Activated CD4-positive, CD25-positive, alpha-beta regulatory T cell treated with anti-CD3 and anti-CD28 coated beads, Interleukin-2, amount 50 U/mL, for 16 hours (primary cell): ENCODE measurements at places on chromosomes 1 and 21.

GRCh38 chr21:17597680-17598079 lies 15.0 kb downstream of the BTG3 start:
- DNase-seq = no peak

GRCh38 chr1:66176832-66177231 lies 357.1 kb upstream of the SGIP1 start:
- DNase-seq = no peak

DNA sequence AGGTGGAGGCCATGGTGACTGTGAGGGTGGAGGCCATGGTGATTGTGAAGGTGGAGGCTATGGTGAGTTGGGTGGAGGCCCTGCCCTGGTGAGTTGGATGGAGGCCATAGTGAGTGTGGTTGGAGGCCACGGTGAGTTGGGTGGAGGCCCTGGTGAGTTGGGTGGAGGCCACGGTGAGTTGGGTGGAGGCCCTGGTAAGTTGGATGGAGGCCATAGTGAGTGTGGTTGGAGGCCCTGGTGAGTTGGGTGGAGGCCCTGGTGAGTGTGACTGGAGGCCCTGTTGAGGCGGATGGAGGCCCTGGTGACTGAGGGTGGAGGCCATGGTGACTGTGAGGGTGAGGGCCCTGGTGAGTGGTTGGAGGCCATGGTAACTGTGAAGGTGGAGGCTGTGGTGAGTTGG lies 124.9 kb upstream of the VAMP3 start:
- DNase-seq = no peak

DNA sequence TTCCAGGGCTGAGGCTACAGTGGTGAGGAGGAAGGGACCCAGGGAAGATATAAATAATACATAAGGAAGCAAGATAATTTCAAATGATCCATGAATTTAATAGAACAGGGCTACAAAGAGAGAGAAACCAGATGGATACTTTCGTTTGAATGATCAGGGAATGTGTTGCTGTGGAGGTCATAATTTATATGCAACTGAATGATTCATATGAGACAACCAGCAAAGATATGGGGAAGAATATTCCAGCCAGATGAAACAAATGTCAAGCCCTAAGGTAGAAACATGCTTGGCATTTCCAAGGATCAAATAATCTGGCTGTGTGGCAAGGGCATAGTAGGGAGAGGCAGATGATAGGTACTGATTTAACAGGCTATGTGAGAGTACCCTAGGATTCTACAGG lies 84.8 kb upstream of the ZC3H11B start:
- DNase-seq = no peak

DNA sequence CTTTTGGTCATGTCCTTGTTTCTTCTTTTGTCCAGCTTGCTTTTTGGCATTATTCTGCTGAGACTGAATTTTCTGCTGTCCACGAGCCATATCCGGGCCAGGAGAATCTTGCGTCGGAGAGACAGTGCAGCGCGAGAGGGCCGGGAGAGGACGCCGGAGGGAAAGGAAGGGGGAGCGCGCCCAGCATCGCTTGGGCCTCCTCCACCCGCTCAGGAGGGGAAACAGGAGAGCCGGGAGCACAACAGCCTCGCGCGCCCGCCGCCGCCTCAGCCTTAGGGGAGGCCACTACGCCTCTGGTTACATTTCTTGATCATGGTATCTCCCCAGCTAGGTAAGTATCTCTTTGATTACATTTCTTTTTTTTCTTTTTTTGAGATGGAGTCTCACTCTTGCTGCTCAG lies 7.4 kb upstream of the DEGS1 start:
- no peak for DNase-seq

- DNase-seq = no peak
Measured at GRCh38 chr1:147109041-147109440, 63.2 kb downstream of the PRKAB2 start.

DNA sequence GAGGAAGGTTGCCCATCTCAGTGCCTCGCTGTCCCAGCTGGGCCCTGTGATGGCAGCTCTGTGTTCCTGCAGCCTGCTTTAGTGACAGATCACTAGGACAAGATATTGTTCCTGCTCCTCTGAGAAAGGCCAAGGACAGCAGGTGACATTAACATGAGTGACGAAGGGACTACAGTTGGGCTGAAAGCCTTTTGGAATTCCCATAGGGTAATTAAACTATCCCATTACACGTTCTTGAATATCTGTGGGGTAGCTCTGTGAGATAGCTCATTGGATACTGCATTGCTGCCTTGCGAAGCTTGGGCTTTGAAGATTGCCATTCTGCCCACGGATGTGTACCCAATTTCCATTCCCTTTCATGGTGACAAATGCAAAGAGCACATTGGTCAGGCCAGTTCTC lies 78.2 kb upstream of the COA6 start:
- DNase-seq = no peak

DNA sequence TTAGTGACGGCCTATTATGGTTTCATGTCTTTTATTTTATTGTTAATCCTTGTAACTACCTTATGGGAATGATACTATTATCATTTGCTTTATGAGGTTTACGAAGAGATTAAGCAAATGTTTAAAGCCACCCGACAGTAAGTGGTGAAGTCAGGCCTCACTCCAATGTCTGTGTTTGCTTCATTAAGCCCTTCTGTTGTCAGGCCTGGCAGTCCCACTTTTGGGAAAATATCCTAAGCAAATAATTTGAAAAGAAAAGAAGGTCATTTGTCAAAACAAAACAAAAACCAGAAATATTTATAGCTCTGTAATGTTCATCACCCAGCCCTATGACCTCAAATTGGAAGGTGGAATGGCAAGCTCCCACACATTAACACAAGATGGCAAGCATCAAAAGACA lies 40.7 kb upstream of the USP24 start:
- DNase-seq = no peak

- DNase-seq = no peak
Measured at GRCh38 chr21:16789636-16790035, 723.2 kb upstream of the CXADR start.

DNA sequence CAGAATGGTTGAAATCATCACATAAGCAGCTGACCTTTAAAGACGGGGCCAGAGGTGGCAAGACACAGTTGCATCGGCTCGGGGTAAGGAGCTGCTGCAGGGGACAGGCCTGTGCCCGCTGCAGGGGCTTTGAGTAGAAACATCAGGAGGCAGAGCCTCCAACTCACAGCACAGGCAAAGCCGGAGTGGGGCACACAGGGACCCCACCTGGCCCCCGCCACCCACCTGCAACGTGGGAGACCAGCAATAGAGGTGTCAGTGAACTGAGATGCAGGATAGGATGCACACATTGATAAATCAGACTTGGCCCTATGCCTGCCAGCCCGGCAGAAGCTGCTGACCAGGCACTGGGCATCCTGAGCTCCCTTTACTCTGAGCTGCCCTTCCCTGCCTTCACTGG lies 257.2 kb downstream of the NPHP4 start:
- DNase-seq = no peak

DNA sequence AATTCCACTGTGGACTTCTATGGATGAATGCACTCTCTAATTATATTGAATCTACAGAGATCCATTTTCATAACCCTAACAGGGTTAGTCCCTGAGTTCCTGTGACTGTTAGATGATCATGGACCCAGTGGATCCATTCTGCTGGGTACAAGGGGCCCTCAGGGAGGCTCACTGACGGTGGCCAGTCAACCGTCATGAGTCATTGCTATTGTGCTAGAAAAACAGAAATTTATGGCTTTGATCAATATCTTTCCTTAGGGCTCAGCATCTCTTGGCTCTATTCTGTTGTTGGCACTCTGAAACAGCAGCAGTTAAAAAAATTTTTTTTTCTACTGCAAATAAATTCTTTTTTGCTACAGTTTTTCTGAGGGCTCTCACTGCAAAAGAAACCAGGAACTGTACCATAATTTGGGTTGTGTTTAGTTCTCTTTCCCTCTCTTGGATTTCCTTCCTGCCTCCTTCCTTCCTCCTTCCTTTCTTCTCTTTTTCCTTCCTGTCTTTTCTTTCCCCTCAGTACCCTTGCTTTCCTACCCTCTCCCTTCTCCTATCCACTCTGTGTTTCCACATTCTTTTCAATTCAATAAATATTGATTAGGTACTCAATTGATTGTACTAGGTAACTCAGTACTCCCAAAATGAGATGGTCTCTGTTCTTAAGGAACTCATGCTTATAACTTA lies 49.5 kb downstream of the UTP25 start:
- DNase-seq = no peak

DNA sequence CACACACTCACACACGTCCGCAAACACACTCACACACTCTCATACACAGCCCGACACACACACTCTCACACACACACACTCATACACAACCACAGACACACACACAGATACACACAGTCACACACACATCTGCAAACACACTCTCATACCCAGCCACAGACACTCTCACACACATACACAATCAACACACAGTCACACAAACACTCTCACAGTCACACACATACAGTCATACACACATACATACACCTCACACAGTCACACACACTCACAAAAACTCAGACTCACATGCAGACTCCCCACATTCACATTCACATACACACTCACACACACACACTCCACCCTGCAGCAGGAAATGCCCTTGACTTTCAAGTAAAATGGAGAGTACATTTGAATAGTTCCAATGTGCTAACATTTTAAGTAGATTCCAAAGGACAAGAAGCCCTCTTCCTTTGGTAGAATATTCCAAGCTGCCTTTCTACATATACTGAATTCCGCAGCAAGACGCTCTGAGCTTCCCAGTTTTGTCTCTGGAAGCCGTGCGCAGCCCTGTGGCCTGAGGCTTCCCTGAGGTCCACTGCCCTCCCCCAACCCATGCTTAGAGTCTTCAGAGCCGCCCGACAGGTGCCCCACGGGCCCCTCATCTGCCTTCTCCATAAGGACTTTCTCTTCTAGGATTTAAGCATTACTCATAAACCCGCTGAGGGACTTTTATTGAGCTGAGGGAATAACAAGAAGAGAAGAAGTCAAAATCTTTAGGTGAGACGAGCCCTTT lies 9.7 kb downstream of the BATF3 start:
- DNase-seq = no peak

- DNase-seq = no peak
Measured at GRCh38 chr1:81682490-81682889, 118.2 kb upstream of the ADGRL2 start.

DNA sequence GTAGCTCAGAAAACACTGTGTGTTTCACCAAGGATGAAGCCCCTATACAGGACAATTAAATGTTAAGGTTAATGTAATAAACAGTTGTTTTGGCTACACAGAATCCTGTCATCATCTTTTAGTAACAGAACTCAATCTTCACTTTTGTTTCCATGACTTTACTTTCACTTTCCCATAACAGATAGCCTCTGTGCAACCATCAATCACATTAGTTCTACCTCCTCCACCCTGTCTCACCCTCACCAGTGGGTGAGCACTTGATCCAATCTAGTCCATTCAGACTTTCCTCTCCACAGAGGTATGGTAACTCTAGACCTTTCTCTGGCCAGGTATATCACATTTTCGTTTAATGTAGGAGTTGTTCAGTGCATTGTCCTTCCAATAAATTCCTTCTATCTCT lies 1018.5 kb downstream of the ADGRL2 start:
- DNase-seq = no peak

- no peak for DNase-seq
Measured at GRCh38 chr1:110687250-110687649, 12.5 kb upstream of the KCNA3 start.

- no peak for DNase-seq
Measured at GRCh38 chr1:235946571-235946981, 79.9 kb upstream of the LYST start.

DNA sequence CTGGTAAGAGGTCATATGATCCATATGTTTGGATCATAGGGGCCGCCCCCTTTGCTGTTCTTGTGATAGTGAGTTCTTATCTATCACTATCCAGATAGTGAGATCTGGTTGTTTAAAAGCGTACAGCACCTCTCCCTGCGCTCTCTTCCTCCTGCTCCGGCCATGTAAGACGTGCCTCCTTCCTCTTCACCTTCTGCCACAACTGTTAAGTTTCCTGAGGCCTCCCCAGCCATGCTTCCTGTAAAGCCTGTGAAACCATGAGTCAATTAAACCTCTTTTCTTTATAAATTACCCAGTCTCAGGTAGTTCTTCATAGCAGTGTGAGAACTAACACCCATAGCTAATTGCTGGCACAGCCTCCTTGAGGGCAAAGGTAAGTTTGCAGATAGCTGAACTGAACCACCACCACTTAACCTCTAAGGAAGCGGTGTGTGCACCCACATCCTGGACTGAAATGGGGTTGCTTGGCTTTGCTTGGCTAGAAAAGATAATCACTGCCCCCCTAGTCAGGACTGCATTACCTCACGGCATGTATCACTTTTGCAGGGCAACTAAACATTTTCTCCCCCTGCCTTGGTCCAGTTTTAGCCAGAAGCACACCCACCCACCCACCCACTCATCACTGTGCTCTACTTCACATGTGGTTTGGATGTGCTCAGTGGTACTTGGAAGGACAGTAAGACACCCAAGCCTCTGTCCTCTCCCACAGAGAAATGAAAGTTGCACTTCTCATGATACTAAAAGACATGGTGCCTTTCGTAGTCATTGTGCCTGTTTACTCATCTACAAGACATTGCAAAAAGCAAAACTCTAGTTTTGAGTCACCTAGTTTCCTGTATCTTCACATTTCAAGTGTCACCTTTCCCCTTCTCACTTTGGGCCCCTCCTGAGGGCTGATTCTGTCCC lies 23.1 kb upstream of the PTAFR start:
- peak; percentile 36 for DNase-seq

- DNase-seq = no peak
Measured at GRCh38 chr1:229888157-229888556, 178.9 kb upstream of the GALNT2 start.

DNA sequence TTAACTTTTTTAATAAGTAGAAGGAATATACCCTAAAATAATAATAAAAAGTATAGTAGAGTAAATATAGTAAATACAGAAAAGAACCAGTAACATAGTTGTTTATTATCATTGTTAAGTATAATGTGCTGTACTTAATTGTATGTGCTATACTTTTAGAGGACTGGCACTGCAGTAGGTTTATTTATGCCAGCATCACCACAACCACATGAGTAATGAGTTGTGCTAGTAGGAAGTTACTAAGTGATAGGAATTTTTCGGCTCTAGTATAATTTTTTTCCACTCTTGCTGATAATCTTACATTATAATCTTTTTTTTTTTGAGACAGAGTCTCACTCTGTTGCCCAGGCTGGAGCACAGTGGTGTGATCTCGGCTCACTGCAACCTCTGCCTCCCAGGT lies 71.6 kb downstream of the IVNS1ABP start:
- DNase-seq = no peak

DNA sequence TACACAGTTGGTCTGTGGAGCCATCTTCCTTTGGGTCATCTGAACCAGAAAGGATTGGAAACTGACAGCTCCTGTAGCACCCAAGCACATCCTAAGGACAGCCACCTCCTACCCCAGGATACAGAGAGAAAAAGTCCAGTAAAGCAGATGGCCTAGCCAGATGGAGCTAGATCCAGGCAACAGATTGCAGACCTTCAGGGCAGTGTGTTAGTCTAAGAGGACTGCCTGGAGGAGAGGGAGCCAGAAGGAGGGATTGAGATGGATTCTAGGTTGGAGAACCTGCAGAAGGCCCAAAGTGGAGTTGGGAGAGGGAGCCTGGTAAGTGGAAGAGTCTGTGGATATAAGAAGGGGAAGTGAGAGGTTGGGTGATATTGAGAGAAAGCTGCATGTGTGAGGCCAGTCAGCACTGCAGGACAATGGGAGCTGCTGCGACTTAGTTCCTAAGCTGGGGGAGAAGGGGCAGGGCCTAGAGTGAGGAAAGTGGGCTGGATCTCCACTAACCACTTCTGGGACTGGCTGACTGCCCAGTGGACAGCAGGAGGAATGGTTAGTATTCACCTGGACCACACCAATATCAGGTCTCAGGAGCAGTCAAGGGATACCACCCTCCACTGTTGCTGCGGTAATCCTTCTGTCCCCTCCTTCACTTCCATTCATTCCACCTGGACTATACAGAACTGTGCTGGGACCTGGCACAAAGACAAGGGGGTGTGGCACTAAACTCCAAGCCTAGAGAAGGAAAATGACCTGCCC lies 13.4 kb downstream of the BCAN start:
- DNase-seq = no peak
